ENCODE measurements at places on chromosomes 6 and 20.
A peak's percentile ranks its signal among the peaks of the same experiment; 100 is the strongest.

- DNase-seq = no peak
Measured at GRCh38 chr6:114514170-114514569, 171.3 kb upstream of the HS3ST5 start.

- DNase-seq = no peak
Measured at GRCh38 chr6:50717734-50718457, 4.6 kb downstream of the TFAP2D start.

DNA sequence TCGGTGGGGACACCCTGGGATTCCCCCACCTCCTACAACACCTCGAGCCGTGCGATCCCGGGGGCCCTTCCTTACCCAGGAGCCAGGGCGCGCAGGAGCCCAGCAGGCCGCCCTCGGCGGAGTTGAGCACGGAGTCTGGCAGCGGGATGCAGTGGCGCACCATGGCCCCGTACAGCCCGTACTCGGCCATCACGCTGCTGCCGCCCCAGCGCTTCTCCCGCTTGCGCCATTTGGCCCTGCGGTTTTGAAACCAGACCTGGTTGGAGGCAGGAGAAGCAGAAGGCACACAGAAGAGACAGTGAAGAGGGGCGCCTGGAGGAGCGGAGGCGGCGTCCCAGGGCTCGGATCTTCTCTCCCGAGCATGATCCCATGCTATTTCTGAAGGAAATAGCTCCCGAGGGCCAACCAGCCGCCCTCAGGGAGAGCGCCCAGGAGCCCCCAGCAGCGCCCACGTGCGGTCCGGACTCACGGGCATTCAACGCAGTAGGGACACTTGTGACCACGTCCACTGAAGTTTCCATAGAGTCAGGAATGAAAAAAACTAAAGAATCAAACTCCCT is 4.3 kb downstream of the VSX1 start:
- peak; percentile 6 for DNase-seq

GRCh38 chr6:28413681-28414080 is 14.1 kb upstream of the ZSCAN12 start:
- no peak for DNase-seq

DNA sequence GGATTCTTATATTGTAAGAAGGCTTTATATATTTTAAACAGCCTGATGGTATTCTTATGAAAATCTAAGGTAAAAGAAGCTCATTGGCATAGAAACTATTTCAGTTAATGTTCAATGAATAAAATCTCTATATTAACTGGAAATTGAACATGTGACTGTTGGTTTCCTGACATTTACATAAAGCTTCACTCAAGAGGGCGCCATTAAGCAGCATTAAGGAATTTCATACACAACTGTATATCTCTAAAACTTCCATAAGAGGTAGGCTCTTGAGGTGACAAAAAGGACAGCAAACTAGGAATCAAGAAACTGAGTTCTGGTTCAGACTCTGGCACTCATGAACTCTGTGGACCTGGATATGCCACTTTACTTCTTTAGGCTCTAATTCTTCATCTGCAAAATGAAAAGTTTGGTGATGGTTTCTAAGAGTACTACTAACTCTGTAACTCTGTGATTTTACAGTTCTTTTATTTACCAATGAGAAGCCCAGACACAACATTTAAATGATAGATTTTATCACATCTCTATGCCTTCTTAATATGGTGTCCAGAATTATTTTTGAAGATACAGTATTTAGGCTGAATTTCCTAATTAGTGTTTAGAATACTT is 147.5 kb downstream of the FLRT3 start:
- peak; percentile 62 for DNase-seq

GRCh38 chr20:53434662-53435061 is 159.0 kb downstream of the ZNF217 start:
- no peak for DNase-seq
